8988T (cell line): ENCODE measurements at places on chromosomes 3 and 15.

- no peak for DNase-seq
Observed at GRCh38 chr15:66982250-66982649, 83.2 kb upstream of the SMAD3 start.

DNA sequence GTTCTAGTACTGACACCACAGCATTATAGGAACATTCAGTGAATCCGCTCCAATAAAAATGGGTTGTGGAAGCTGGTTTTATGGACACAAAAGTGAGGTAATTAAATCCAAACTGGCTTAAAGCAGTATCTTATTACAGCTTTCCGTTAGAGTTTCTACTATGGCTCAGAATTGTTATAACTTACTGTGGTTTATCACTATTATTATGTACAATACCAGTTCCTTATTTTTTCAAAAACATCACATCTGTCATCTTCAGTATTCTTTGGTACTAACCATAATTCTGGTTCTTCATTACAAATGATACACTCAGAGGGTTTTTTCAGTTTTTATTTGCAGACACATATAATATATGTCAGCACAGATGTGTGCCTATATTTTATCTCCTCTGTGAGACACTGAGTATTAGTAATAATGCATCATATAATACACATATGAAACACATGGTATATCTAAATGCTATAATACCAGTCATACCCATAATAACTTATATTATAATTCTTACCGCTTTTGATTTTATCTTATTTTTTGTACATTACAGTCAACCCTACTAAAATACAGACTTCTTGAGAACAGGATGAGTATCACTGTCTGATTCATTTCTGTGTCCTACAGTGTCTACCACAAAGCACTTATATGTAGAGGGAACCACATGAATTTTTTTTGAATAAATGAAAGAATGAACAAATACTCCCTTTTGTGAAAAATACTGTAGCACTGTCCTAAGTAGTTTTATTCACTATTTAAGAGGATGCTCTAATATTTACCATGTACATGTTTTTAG, 39.0 kb downstream of the CMSS1 start:
- no peak for DNase-seq

DNA sequence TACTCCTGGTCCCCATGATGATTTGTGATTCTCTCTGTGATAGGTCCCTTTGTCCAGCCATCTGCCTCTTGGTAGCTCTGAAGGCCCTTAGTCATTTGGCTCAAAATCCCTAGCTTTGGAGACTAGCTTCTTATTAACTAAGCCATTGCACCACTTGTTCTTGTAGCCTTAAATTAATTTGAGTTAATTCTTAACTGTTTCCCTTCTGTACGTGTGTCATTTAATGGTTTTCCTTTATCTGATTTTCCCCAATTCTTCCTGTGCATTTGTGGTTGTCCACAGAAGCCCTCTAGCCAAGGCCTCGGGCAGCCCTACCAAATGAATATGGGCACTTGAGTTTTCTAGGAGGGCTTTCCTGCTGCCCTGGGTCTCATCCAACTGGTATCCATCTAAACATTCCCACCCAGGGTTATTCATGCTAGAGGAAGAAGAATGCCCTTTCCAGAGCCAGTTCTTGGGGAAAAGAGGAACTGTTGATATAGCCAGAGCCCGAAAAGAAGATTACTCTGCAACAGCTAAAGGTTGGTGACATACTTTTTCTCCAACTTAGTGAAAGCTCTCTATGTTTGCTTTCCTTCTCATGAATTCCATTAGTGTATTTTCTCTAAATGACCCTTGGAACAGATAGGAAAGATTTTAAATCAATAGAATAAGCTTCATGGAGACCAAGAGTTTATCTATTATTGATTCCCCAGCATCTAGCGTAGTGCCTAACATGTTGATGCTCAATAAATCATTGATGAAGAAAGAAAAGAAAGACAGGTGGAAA, 44.2 kb upstream of the ZBTB38 start:
- DNase-seq: no peak

GRCh38 chr3:130990282-130990681, 36.3 kb downstream of the ASTE1 start:
- no peak for DNase-seq

DNA sequence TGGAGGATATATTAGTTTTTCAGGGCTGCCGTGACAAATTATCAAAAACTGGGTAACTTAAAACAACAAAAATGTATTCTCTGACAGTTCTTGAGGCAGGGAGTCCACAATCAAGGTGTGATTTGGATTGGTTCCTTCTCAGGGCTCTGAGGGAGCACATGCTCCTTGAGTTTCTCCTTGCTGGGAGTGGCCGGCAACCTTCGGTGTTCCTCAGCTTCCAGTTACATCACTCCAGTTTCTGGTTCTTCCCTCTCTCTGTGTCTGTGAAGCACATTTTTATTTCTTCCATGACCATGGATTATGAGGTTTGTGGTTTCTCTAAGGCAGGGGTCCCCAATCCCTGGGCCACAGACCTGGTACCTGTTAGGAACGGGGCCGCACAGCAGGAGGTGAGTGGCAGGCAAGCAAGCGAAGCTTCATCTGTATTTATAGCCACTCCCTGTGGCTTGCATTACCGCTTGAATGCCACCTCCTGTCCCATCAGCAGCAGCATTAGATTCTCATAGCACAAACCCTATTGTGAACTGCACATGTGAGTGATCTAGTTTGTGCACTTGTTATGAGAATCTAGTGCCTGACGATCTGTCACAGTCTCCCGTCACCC, 24.3 kb downstream of the LRRC28 start:
- no peak for DNase-seq

GRCh38 chr3:126212620-126213378, 32.4 kb upstream of the ALDH1L1 start:
- no peak for DNase-seq

GRCh38 chr15:25829073-25829472, 34.1 kb downstream of the ATP10A start:
- DNase-seq: no peak

GRCh38 chr3:63029326-63029725, 154.1 kb upstream of the CADPS start:
- no peak for DNase-seq

DNA sequence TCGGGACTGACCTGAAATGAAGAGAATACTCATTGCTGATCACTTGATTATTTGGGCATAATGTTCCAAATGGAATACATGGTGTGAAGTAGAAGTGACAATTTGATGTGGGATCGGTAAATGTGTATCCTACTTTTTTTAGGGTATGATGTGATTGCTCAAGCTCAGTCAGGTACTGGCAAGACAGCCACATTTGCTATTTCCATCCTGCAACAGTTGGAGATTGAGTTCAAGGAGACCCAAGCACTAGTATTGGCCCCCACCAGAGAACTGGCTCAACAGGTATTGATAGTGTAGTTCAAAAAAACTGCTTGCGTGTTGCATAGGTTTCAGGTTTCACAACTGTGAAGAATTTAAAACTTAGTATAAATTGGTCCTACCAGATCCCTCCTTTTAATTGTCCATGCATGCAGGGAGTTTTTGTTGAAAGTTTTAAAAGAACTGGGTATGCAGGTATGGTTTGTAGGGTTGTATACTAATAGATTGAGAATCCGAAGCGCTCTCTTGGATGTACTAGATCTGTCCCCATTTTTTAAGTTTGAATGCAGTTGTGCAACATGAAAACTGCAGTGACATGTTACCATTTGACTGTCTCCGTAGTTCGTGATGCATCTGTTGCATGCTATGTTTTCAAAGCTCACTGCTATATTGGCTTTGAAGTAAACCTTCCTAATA, 1.6 kb downstream of the EIF4A2 start:
- no peak for DNase-seq

DNA sequence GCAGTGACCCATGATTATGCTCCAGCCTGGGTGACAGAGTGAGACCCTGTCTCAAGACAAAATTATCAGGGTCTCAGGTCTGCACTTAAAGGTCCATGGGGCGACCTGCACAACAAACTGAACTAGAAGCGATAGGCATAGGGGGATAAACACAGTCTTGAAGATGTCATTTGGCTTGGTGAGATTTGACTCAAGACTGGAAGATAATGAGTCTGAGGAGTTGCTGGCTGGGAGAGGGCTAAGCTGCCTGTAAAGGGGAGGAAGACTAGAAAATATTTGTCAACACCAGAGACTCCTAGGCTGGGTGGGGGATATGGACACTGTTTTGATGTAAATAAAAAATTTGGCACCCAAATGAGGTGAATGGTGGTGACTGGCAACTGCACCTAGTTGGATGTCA, 19.8 kb downstream of the GHRL start:
- no peak for DNase-seq

DNA sequence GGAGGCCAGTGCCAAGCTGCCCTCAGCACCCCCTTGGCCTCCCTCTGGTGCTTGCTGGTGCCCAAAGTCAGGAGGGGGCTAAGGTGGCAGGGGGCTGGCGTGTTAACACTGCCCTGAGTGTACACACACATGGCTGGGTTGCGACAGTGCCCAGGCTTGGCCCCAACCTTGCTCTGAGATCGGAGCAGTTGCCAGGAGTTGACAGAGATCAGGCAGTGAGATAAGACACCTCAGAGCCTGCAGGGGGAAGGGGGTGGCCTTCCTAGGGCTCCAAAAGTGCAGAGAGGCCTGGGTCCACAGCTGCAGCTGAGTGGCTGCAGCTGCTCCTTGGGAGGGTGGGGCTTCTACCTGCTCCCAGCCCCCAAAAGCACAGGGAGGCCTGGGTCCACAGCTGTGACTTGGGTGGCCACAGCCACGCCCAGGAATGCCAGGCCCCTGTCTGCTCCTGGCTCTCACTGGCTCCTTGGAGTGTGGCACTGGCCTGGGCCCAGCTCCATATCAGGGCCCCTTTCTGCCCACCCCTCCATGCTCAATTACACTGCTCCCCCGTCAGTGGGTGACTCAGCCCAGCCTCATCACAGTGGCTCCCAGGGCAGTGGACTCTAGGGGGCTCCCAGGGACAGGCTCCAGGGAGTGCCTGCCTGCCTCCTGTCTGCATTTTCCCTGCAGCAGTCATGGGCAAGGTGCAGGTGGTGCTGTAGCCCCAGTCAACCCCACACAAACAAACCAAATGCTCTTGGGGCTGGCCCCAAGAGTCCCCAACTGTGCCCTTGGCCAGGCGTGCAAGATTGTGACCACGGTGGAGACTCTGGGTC, 56.4 kb upstream of the C15orf39 start:
- no peak for DNase-seq

DNA sequence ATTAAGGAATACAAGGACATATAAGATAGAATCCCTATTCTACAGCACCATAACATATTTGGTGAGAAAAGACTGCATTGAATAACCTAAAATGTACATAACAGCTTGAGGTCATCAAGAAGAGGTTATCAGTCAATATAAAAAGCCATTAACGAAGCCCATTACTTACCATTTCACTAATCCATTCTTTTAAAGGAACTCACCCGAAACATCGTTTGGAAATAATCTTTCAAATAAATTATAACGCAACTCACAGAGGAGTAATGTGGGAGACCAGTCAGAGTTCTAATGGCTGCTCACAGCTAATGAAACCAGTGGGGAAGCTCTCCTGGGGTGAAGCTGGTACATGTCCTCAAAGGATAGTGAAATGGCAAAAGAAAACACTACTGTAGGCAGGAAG, 188.4 kb downstream of the TBC1D5 start:
- DNase-seq: no peak

DNA sequence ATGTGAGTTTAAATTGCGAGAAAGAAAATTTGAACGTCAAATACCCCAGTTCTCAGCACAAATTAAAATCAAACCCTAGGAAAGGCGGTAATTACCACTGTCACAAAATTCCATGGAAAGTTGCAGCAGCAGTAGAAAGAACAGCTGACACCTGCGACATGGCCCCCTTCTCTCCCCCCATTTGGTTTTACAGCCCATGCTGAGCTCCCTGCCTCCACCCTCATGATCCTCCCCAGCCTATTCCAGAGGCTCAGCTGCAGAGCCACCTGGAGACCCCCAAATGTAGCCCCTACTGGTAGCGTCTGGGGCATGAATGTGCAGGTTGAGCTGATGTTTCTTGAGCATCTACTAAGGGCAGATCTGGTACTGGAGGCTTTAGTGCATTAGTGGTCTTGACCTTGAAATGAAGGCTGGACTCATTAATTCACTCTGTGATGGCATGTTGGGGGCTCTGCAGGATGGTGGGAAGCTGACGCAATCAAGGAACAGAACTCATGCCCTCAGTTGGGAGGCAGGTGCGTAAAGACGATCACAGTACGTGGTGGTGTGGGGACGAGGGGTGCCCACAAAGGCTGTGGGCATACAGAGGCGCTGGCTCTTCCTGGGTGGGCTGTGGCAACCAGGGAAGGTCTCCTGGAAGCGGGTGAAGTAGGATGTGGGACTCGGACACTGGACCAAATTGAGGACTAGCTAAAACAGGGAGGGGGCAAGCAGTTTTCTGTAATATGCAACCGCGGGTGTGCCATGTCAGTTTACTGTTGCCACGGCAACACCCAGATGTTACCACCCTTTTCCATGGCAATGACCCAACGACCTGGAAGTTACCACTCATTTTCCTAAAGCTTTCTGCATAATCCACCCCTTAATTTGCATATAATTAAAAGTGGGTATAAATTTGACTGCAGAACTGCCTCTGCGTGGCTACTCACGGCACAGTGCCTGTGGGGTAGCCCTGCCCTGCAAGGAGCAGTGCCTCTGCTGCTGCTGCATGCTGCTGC, 39.8 kb downstream of the PRKCD start:
- DNase-seq: no peak
